ENCODE measurements at places on chromosomes 3 and 15.

DNA sequence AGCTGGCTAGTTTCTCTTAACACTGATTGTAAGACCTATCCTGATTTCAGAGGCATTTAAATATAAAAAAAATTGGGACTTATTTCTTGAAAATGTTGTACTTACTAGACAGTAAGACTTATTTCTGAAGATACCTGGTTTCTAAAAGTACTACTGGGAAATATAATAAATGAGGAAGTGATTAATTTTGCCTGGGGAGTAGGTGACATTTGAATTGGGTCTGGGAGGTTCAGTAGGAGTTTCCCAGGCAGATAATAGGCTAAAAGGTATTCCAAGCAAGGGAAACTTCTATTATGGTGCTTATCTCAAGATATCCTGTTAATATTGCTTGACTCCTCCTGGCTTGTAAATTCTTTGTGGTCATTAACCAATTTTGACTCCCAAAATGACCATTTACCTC lies 6.5 kb upstream of the IQGAP1 start:
- no peak for DNase-seq

DNA sequence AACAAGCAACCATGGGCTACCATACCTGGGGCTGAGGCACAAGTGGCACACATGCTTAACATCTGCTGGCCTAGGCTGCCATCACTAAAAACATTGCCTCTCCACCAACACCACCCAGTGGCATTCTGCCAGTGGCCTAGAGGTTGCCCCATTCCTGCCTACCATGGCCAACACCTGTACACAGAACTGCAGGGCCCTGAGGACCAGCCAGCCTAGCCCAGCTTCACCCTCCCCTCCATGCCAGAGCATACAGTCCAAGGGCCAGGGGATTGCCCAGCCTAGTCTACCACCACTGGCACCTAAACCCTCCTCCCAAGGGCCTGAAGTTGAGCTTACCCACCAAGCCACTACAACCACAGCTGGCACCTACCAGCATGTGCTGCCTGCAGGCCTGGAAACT lies 35.3 kb downstream of the NEK10 start:
- no peak for DNase-seq

DNA sequence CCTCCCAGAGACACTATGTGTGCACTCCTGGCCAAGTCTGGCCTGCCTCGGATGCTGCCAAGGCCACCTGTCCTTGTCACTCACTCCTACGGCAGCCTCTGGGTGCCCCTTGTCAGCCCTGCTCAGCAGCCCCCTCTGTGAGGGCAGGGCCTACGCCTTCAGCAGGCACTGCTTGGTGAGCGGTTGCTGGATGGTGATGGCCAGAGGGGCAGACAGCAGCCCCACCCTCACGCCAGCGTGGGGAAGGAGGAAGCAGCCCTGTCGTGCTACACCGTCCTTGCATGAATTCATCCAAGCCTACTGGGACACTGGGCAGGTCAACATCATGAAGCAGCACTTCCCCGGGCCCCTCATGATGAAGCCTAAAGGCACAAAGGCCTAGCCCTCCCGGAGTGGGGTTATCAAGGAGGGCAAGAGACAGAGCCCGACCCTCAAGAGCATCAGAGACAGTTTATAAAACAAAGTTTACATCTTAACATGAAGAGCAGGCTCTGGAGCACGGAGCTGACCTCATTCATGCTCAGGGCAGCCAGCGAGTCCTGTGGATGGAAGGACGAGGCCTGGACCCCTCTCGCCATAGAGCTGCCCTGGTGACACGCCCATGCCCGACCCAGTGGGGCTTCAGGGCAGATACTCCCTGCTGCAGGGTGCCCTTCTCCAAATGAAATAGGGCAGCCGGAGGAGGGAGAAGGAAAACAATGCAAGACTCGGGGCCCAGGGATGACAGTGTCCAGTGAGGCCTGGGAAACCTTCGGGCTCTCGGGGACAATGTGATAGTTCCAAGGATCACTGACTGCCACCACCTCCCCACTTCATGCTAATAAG lies 25.3 kb downstream of the CHDH start:
- no peak for DNase-seq

GRCh38 chr3:140883428-140884040 lies 58.1 kb upstream of the SLC25A36 start:
- no peak for DNase-seq

DNA sequence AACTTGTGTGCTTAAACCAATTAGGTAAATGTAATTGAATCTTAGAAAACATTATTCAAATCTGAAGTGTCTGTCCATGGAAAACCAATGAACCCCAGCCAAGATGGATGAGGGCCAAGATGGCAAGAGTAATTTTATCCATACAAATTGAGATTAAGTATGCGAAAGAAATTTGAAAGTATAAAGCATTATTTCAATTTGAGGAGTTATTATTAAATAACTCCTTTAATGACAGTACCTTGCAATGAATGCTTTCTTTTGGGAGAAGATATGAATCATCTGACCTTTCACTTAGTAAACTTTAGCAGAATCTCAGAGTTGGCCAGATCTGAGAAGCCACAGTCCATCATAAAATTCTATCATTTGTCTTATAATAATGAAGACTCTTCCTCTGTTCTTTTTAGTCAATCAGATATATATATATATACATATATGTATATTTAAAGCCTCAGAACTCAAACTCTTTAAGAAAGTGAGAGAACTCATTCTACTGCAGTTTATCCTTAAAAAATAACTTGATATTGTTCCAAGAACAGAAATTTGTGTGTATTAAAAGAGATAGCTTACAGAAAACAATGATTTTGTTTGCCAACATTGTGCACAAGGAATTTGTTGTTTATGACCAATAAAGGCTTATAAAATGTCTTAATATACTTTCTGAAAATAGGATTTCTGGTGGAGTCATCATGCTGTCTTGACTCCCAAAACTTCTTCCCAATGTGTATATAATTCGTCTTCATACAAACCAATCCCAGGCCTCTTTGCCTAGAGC lies 434.8 kb upstream of the THBS1 start:
- DNase-seq: no peak

GRCh38 chr15:62672268-62672667 lies 370.3 kb upstream of the TPM1 start:
- DNase-seq: no peak

- DNase-seq: peak; percentile 30
Observed at GRCh38 chr15:40338041-40338657, 2.6 kb downstream of the CCDC9B start.

DNA sequence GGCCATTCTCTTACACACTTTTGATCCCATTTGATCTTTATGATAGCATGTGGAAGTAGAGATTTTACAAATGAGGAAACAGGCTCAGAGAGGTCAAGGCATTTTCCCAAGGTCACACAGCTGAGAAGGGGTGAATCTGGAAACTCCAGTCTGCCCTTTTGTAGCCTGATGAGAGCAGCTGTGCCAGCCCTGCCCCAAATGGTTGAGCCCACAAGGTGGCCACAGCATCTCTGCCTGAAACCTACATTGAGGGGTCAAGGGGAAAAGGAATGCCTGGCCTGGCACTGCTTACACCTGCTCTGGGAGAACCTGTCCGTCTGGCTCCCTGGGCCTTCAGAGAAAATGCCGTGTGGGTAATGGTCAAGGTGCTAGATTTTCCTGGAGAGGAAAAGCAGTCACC lies 200.2 kb upstream of the LINGO1 start:
- no peak for DNase-seq

GRCh38 chr3:110711130-110711832 lies 360.3 kb upstream of the NECTIN3 start:
- no peak for DNase-seq

DNA sequence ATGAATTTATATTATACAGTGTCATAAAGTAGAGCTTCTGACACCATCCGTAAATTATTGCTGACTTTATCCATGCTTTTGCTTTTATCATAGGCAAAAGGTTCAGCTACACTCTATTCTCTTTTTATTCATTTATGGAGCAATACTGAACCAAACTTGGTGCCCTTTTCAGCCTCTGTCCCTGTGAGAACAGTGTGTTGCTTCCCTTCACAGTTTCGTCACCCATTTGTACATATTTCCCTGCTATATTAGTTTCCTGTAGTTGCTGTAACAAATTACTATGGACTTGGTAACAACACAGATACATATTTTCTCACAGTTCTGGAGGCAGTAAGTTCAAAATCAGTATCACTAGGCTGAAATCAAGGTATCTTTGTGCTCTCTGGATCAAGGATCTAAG lies 2.8 kb upstream of the RPL24 start:
- no peak for DNase-seq

GRCh38 chr15:49225572-49226281 lies 55.7 kb downstream of the GALK2 start:
- DNase-seq: no peak

DNA sequence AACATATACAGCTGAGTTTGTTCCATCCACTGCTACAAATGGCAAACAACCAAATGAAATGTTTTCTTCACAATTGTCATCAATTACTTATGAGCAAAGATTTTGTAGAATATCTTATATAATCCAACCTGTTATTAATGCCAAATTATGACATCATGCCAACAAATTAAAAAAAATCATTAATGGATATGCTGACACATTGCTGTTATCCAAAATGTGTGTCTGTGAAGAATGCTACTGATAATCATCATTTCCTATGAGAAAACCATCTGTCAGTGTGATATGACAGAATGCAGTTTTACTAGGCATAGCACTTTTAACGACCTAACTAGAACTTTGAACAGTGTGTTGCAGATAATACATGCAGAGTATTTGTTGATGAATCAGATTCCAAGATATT lies 556.5 kb upstream of the KCNMB2 start:
- DNase-seq: no peak

DNA sequence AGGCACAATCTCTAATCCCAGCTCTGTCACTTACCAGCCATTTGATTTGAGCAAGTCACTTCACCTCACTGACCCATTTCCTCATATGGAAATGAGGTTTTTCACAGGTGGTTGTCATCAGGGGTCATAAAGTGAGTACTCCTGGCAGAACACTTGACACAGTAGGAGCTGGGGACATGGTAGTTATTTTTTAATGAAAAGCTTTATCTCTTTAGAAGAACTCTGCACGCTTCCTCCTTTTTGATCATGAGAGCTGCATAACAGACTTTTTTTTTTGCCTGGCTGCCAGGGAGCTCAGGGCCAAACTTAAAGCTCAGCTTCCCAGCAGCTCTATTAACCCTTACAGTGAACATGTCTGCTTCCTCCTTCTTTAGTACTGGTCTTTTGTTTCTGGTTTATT lies 8.4 kb downstream of the VWA5B2 start:
- no peak for DNase-seq

GRCh38 chr3:61804782-61805181 lies 243.4 kb downstream of the PTPRG start:
- no peak for DNase-seq

GRCh38 chr15:52093539-52094510 lies 18.8 kb downstream of the BCL2L10 start:
- DNase-seq: no peak

DNA sequence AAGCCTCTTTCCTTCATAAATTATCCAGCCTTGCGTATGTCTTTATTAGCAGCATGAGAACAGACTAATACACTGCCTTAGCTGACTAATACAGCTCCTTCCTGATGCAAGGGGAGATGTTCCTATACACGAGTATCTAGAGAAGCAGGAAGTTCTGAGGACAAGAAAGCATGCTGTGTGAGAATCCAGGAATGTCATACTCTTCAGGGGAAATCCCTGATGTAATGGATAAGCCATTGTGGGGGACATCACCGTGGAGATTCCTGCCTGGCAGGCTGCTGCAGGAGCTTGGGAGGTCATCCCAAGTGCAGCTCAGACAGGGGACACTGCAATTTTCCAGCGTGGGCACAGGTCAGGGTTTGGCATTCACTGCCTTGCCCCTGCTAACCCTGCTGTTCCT lies 476.9 kb downstream of the NR2F2 start:
- no peak for DNase-seq

GRCh38 chr3:195904368-195904767 lies 4.0 kb downstream of the TNK2 start:
- no peak for DNase-seq

GRCh38 chr3:64441861-64442260 lies 216.6 kb upstream of the PRICKLE2 start:
- DNase-seq: no peak

GRCh38 chr15:44706946-44707636 lies 4.0 kb downstream of the PATL2 start:
- no peak for DNase-seq

DNA sequence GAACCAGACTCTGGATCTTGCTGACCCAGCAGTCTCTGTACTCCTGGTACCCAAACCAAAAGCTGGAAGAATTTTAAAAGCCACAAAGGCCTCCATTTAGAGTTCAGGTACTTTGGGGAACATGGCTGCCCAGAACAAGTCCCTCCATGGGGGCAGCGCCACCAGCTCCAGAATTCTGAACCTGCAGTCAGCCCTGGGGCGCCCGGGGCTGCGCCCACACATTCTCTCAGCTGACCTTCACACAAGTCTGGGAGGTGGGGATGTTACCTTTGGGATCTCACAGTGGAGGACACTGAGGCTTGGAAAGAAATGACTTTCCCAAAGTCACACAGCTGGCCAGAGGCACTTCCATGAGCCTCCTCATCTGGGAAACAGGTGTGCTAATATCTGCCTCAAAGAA lies 154.8 kb downstream of the RAB11A start:
- DNase-seq: no peak

DNA sequence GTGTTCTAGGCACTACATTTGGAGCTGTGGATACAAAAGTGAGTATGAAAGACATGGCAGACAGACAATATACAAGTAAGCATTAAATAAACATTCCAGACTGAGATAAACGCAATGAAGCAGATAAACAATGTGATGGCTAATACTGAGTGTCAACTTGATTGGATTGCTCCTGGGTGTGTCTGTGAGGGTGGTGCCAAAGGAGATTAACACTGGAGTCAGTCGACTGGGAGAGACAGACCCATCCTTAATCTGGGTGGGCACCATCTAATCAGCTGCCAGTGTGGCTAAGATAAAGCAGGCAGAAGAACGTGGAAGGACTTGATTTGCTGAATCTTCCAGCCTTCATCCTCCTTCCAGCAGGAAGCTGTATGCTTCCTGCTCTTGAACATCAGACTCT lies 77.2 kb downstream of the CADPS start:
- no peak for DNase-seq

DNA sequence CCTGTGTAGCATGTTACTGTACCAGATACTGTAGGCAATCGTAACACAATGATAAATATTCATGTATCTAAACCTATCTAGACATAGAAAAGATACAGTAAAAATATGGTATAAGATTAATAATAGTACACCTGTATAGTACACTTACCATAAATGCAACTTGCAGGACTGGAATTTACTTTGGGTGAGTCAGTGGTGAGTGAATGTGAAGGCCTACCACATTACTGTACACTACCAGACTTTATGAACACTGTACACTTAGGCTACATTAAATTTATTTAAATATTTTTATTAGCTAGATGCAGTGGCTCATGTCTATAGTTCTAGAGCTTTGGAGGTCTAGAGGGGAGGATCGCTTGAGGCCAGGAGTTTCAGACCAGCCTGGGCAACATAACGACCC lies 186.6 kb upstream of the ROPN1 start:
- no peak for DNase-seq

DNA sequence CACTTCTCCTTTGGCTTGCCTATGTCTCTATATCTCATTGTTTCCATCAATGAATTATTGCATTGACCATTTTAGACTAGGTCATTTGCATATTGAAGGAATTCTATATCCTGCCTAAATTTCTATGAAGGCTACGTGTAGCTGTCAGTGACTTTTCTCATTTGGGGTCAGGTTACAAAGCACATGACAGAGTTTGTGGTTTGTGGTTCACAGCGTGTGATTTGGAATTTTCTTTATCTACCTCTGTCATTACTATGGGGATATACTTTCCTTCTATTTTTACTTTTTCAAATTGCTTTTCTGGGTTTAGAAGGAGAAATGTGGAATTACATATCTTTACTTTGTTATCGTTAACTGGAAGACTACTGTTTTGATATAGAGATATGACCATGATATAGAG lies 317.3 kb upstream of the CFAP20DC start:
- DNase-seq: no peak

Measured in NCI-H187 (cell line).